ENCODE measurements at places on chromosomes 5 and 9.

DNA sequence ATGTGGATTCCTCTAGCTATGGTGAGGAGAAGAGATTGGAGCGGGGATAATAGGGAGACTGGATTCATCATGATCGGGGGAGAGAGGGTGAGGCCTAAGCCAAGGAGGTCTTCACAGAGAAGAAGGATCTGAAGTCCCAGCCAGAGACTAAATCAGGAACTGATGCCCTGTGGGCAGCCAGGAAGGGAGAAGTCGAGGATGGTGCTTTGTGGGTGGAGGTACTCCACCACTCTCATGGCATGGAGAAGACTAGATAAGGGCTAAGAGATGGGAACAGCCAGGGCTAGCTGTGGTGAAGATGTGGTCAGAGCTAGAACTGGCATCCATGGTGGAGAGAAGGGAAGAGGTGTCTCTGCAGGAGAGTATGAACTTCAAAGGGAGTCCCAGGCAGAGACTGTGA, 3.0 kb upstream of the RGS14 start:
- DNase-seq: no peak

- DNase-seq: no peak
These were observed 127.6 kb downstream of the SLF1 start for GRCh38 chr5:94745786-94746730.

DNA sequence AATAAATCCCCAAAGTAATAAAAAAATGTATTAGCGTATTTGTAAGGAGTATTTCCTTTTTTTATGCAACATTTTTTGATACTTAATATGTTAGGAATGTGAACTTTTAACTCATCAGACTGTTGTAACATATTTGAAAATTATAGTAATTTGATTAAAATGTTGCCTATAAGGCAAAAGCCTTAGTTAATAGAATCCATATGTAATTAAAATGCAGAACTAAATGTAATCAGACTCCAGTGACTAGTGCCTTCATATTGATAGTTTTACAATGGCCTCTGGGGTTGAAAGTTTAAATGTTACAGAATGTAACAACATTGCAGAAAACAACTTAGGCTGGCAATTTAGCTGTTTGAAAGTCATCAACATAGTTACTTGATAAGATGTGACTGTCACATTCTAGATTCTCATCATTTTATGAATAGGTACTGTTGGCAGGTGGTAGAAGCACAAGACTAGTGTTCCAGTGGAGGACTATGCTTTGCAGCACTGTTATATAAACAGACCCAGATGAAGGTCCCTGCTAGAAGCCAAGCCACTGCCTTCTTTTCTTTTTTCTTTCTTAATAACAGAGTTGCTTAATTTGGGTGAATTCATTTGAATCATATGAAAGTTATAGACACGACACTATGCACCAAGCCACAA, 382.9 kb downstream of the CCDC171 start:
- no peak for DNase-seq

DNA sequence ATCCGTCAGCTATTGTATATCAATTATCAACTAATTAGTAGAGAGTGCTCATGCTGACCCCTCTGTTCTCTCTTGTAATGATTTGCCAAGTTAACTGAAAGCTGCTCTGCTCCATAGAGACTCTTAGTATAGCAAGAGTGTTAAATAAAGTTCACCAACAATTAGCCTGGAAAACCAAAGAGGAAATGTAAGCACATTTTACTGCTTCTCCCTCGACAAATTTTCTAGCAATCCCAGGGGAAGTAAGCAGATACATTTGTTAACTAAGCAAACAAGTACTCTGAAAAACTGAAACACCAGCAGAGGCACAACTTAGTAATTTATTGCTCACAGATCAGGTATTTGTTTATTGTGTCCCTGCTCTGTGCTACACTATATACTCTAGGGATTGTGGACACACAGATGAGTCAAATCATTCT, 162.2 kb downstream of the GLIS3 start:
- no peak for DNase-seq

- DNase-seq: no peak
These were observed 4.5 kb upstream of the MOB3B start for GRCh38 chr9:27534131-27534530.

DNA sequence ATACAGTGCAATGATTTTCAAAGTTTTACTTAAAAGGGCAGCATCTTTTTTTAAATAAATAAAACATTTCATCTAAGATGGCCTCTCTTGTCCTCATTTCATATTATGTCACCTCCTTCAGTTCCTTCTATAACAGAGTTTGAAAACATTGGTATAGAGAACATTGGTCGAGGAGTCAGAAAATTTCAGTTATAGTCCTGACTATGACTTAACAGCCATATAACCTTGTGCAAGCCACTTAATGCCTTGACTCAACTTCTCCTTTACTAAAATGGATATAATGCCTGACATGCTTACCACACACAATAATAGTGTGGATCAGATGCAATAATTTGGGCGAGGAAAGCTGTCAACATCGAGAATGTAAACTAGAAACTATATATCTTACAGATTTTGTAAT, 22.6 kb downstream of the SSBP2 start:
- no peak for DNase-seq

- DNase-seq: no peak
These were observed 37.5 kb upstream of the BOD1 start for GRCh38 chr5:173653822-173654523.

DNA sequence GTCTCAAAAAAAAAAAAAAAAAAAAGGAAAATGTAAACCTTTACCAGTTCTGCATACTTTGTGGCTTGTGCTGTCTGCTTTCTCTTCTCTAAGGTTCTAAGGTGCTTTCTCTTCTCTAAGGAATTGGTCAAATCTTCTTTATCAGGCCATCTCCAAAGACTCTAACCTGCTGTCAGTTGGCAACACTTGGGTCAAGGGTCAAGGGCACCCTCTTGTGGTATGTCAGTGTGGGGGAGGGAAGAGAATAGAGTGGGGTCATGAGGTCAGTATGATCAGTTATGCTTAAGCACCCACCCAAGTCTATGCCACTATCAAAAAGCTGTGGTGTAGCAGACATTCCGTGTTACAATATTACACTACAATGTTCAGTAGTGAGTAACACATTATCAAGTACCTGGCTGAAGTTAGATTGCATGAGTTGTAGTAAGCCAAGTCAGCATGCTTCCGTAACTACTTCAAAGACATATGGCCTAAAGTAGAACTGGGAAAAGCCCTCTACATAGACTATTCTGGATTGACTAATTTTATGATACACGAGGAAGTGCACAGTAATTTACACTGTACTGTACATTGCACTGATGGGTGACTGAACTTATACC, 25.0 kb upstream of the CCL28 start:
- DNase-seq: no peak

DNA sequence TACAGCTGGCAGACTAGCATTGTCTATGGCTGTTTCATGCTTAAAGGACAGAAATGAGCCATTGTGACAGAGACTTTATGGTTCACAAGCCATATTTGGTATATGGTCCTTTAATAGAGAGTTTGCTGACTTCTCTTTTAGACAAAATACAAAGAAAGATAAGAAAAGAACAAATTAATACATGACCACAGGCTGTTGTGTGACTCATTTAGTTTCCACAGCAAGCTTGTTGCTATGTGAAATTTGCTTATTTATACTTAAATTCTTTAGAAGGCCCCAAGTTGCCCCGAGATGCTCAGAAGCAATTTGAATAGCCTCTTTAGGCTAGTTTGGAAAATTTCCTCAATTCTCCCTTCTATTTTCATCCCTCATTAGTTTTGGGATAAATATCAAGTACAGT, 315.3 kb upstream of the RPS23 start:
- DNase-seq: no peak

DNA sequence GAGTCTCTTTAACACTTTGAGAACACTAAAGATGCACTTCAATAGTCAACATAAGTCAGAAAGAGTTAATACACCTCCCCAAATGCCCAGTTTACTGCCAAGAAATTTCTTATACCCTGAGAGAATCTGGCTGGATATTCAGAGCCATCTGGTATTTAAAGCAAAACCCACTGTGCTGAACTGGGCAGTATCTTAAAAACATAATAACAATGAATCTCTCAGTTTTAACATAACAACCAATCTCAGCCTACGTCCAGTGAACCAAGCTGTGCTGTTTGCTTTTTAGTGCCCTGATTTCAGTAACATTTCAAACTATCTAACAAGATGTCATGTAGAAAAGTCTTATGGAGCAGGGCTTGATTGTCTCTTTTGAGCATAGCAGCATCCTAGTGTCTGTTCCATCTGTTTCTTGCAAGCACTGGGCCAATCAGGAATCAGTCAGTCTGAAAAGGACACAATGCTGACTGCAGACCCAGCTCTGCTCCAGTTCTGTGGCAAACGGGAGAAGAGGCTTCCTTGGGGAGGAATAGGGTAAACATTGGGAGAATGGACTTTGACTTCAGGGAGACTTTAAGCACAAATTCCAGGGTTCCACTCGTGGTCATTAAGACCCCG, 43.6 kb upstream of the FAM81B start:
- no peak for DNase-seq

DNA sequence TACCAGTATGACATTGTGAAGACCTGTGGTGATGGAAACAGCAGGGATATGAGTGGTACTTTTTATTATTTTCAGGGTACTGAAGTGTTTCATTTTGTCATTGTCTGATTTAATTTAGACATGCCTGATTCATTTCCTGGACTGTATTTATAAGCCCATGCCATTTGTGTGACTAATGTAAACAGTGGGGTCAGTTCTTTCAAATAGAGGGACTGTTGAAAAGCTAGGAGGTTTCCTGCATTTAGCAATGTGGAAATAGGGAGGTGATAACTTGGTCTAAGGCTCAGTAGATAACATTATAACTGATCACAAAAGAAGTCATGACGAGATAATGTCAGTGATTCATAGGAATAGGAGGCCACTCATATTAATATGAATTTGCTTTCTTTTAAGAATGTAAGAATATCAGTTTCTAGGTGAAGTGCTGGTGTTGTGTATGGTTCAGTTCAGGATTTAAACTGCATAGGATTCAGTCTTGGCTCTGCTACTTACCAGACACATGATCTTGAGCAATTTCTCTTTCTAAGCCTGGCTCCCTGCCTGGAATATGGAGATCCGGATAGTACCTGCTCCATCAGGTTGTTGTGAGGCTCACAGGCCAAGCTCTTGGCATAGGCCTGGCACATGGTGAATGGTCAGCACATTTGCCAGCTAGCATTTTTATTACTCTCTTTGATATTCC, 7.5 kb downstream of the RASGRF2 start:
- peak; percentile 52 for DNase-seq

DNA sequence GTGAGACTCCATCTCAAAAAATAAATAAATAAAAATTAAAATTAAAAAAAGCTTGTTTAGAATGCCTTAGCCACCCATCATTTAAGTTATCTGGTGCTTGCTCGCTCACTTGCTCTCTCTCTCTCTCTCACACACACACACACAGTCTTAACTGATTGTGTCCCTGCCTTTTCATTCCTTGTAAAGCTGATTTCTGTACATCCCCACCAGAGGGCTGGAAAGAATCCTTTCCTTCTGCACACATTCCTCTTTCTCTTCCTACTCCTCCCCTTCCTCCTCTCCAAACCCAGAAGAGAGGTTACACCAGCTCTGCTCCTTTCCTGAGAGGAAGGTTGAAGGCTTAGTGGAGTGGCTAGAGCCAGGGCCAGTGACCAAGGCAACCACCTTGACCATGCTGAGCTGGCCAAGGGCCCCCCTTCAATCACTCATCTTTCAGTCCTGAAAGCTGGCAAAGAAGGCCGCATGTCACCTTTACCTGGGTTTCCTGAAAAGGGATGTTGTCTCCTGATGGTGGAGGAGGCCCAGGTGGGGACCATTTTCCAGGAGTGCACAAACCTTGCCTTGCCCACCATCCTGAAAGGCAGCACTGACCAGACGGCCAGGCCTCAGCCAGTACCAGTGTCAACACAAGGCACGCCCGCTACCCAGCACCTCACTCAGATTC, 25.6 kb downstream of the STK10 start:
- DNase-seq: no peak

DNA sequence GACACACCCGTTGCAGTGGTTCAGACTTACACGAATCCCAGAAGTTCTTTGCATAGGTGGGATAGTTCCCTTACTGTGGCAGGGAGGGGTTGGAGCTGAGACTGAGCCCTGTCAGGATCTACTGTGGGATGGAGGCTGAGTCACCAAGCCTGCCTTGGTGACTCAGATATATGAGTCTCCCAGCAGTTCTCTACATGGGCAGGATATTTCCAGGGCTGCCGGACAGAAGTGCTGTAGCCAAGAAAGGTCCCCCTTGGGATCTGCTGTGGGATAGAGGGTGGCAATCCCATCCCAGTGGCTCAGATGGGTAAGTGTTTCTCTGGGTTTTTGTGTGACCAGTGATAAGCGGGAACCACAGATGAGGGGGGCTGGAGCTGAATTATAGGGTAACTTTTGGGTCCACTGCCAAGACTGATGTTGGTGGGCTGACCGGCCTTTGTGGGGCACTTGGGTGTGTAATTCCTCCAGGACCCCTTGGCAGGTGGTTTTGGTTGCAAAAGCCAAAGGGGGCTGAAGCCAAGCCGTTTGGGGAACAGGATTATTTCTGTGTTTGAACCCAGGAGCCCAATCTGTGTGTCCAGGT, 18.7 kb downstream of the XRCC4 start:
- DNase-seq: peak; percentile 67

DNA sequence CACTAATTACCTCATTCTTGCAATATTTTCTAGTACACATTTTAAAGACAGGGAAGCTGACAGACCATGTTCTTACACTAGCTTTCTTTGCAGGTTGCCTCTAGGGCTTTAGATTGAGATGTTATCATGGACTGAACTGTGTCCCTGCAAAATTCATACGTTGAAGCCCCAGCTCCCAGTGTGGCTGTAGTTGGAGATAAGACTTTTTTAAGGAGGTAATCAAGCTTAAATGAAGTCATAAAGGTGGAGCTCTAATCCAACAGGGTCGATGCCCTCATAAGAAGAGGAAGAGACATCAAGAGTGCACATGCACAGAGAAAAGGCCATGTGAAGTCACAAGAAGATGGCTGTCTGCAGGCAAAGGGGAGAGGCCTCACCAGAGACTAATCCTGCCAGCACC, 471.2 kb upstream of the ACTBL2 start:
- no peak for DNase-seq

DNA sequence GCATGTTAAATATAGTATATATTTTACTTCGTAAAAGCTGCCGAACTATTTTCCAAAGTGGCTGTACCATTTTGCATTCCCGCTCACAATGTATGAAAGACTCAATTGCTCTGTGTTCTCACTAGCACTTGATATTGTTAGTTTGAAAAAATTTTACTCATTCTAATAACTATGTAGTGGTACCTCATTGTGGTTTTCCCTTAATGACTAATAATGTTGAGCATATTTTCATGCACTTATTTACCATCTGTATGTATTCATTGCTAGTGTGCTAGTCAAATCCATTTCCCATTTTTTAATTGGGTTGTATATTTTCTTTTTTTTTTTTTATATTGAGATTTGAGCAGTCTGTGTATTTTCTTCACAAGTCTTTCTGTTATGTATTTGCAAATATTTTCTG, 58.4 kb downstream of the RANBP17 start:
- no peak for DNase-seq
